ENCODE measurements at places on chromosomes 5 and 9.

GRCh38 chr9:84317563-84317962, 23.0 kb downstream of the SLC28A3 start:
- no peak for DNase-seq

DNA sequence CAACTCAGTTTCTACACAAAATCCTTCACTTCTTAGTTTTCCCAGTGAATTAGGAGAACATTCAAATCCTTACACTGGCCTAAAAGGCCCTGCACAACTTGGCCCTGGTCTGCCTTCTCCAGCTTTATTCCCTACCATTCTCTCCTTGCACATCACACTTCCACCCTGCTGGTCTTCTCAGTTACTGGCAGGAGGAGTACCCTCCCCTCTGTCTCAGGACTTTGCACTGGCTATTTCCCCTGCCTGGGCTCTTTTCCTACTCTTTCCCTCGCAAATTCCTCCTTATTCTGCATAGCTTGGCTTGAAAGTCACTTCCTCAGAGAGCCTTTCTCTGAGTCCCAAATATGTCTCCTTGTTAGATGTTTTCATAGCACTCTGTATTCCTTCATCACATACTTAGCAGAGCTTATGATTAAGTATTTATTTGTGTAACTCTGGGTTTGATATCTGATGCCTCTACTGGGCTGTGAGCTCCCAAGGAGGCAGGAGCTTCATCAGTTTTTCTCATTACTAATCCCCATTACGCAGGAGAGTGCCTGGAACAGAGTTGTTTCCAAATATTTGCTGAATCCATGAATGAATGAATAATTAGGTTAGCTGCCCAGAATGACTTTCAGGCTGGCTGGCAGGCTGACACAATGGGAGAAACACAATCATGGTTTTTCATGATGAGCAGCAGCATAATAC, 159.8 kb upstream of the KLF9 start:
- DNase-seq: no peak

DNA sequence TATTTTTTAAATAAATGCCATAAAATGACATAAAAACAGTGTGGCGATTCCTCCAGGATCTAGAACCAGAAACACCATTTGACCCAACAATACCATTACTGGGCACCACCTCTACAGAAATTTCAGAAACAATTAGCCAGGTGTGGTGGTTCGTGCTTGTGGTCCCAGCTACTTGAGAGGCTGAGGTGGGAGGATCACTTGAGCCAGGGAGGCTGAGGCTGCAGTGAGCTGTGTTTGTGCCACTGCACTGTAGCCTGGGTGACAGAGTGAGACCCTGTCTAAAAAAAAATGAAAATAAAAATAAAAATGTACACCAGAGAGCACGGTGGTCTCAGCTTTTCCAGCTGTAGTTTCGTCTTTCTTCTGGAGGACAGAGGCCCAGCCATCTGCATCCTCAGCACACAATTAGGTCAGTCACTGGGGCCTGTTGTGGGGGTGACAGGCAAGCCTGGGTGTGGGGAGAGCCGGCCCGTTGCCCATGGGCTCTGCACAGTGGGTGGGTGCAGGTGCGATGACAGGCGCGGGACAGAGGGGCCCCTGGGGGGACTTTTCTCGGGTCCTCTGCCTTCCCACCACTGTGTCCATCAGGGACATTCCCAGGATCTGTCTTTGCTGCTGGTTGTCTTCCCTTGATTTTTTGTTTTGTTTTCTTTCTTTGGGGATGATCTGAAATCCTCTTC, 9.8 kb downstream of the COL5A1 start:
- DNase-seq: no peak

DNA sequence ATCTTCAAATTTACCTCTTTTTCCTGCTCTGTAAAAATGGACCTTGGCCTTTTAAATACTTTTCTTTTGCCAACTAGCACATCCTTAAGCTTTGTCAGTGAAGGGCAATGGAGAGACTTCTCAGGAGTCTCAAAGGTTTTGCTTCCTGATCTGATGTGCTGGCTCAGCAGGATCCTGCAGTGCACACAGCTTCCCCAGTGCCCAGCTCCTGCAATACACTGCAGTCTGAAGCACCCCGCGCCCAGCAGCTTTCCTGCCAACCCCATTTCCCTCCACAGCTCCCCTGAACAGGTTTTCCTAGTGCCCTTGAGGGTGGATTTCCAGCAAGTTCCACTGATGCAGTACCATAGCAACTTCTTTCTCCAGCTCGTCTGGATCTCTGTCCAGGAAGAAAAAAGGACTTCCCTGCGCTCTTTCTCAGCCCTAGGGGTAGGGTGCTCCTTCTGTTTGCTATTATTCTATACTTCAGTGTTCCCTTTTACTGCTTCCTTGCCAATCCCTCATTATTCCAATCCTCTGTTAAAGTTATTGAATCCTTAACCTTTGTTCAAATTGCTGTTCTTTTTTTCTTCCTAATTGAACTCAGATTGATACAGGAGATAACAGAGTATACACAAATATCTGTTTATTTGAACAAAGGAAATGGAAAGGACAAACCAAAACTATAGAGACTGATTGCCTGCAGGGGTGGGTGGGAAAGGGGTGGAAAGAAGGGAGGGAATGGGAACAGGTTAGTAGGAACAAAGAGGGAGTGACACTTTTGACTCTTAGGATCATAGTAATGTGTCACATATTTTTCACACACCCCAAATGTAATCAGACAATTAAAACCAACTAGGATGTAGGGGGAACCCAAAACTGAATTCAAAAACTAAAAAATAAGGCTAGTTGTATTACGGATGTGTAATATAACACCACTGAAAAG, 8.5 kb downstream of the SNAPC3 start:
- no peak for DNase-seq

DNA sequence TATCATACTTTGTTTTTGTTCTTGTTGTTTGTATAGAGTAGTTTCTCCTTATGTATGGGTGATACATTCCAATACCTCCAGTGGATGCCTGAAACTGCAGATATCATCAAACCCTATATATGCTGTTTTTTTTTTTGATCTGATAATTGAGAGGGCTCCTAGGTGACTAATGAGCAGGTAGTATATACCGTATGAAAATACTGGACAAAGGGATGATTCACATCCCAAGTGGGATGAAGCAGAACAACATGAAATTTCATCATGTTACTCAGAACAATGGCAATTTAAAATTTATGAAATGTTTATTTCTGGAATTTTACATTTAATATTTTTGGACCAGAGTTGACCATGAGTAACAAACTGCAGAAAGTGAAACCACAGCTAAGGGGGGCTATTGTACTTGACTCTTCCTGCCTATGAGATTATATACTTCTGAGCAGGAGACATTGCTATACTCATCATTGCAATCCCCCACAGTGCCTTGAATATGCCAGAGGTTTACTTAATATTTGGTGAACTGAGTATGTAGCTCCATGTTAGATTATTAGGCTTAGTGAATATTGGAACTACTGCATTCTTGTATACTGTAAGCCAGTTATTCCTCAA, 258.7 kb upstream of the FBXL7 start:
- DNase-seq: no peak

DNA sequence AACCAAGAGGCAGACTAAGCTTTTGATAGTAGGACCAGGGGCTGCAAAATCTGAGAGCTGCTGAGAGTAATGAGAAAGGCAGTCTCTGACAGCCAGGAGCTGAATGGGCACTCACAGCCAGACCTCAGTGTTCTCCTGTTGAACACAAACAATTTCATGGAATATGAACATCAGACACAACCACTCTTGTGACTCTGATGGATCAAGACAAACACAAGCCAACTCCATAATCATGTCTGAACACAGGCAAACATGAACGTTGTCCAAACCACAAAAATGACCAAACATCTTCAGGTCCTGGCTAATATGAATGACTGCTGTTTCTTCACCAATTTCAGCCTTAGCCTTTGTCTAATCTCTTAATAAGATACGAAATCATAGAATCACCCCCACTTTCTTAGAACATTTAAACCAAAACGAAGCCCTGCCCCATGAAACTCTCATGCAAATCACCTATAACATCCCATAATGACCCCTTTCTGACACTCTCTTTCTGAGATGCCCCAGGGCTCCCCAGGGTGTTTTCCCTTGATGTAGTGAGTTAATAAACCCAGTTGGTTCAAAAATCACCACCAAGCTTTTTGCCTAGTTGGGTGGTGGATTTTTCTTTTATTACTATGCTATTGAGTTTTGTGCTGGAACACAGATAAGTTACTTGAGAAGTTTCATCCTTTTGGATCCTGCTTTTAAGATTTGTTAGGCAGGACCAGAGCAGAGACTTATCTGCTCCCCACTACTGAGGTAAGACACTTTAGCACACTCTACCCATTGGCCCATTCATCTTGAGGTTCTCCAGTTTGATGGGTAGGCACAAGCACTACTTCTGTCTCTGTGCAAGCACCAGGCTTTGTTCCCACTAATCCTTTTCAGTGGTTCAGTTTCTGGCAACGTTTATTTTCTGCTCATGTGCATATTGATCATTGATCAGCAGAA, 5.9 kb upstream of the ERAP2 start:
- no peak for DNase-seq

Data from stimulated activated CD4-positive, alpha-beta T cell treated with anti-CD3 and anti-CD28 coated beads, TNF-alpha, amount 100 ng/mL, for 48 hours (primary cell).